Pancreas (tissue), 10 donors: ENCODE measurements at places on chromosomes 3 and 15. TPM values are rescaled to one million over a fixed set of nuclear protein-coding genes. Genes with fewer than 3 reads are reported as not detected.

SPINK8 gene
- not detected for total RNA-seq

THRB gene
- total RNA-seq = 12.4 TPM

MRPL3 gene
- total RNA-seq = 35.8 TPM

GALK2 gene
- 25.1 TPM for total RNA-seq

CLDN16 gene
- 0.19 TPM for total RNA-seq

PXK gene
- total RNA-seq = 7.7 TPM

C3orf20 gene
- 0.06 TPM for total RNA-seq

CASR gene
- total RNA-seq = 11.9 TPM

FBXW12 gene
- total RNA-seq = 3.3 TPM

SUMF1 gene
- 10.3 TPM for total RNA-seq

DNA sequence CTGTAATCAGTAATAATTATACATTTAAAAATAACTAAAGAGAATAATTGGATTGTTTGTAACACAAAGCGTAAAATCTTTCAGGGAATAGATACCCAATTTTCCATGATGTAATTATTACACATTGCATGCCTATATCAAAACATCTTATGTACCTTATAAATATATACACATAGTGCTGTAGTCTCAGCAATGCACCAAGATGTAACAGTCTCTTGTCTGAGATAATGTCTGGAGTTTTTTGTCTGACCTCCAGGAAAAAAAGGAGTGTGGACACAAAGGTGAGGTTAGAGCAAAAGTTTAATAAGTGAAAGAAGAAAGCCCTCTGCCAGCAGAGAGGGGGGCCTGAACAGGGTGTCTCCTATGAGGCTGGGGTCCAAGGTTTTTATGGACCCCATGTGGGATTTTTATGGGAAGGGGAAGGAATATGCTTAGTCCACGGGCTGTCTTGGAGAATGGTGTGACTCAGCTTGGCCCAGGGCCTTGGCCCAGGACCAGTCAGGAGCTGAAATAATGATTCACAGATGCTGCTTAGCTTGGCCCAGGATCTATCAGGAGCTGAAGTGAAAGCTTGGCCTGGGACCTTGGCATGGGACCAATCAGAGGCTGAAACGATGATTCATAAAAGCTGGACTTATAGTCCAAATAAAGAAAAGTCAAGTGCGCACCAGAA is 545.0 kb downstream of the ZPLD1 start:
- no peaks in the 10 kb centered on the region for H3K36me3 ChIP-seq
- DNase-seq = peak; percentile 72
- peaks cover 6% of the 10 kb centered on the region for H3K4me1 ChIP-seq
- no peak overlapping the region for H3K4me3 ChIP-seq
- no peak overlapping the region for H3K27ac ChIP-seq
- H3K27me3 ChIP-seq = no peaks in the 10 kb centered on the region

DNA sequence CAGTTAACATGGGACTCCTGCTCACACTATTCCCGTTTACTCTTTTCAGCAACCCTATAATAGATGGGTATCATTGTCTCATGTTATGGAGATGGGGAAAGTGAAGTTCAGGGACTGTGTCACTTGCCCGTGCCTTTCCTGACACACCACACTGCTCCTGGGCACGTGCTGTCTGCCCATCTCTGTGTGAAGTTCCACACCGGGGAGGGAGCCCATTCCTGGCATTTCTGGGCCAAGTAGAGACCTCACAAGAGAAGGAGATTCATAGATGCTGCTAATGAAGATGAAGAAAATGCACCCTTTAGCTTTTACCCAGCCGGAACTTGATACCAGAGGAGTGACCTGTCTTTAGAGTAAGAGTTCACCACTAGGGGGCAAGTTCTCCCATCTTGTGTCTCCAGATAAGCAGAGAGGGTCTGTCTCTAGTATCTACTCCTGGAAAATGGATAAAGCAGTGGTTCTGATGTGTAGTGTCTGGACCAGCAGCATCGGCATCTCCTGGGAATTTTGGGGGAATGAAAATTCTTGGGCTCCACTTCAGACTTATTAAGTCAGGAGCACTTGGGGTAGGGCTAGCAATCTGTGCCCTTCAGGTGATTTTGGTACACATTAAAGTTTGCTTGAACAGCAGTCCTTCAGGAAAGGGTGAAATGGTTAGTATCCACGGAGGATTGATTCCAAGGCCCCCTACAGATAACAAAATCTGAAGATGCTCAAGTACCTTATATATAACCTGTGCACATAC is 2.0 kb upstream of the TOPBP1 start:
- no peaks in the 10 kb centered on the region for H3K27me3 ChIP-seq
- DNase-seq = peak; percentile 22
- no peaks in the 10 kb centered on the region for H3K36me3 ChIP-seq
- no peak overlapping the region for H3K27ac ChIP-seq
- no peaks in the 10 kb centered on the region for H3K4me1 ChIP-seq

- no peaks in the 10 kb centered on the region for H3K36me3 ChIP-seq
- no peaks in the 10 kb centered on the region for H3K27me3 ChIP-seq
- H3K27ac ChIP-seq = no peak overlapping the region
- no peak for DNase-seq
Observed at GRCh38 chr3:94525043-94525442, 462.2 kb downstream of the NSUN3 start.

GRCh38 chr3:128610451-128611070 is 40.1 kb downstream of the RPN1 start:
- H3K27me3 ChIP-seq = no peaks in the 10 kb centered on the region
- no peak for DNase-seq
- H3K4me3 ChIP-seq = no peak overlapping the region
- H3K27ac ChIP-seq = no peak overlapping the region
- H3K4me1 ChIP-seq = no peaks in the 10 kb centered on the region

- H3K4me1 ChIP-seq = no peaks in the 10 kb centered on the region
- H3K27me3 ChIP-seq = no peaks in the 10 kb centered on the region
- H3K4me3 ChIP-seq = no peak overlapping the region
- H3K27ac ChIP-seq = no peak overlapping the region
Observed at GRCh38 chr3:129770604-129771003, 122.9 kb downstream of the TMCC1 start.

- no peaks in the 10 kb centered on the region for H3K36me3 ChIP-seq
- H3K4me1 ChIP-seq = peaks cover 4% of the 10 kb centered on the region
- peak overlapping the region; percentile 13 for H3K27ac ChIP-seq
- no peak overlapping the region for H3K4me3 ChIP-seq
- no peak for DNase-seq
Observed at GRCh38 chr3:153284282-153284938, 122.4 kb downstream of the RAP2B start.

GRCh38 chr3:124694486-124694885 is 35.8 kb upstream of the UMPS start:
- no peak overlapping the region for H3K4me3 ChIP-seq
- H3K4me1 ChIP-seq = no peaks in the 10 kb centered on the region
- no peak overlapping the region for H3K27ac ChIP-seq
- H3K36me3 ChIP-seq = no peaks in the 10 kb centered on the region
- DNase-seq = no peak
- H3K27me3 ChIP-seq = no peaks in the 10 kb centered on the region

- H3K27ac ChIP-seq = no peak overlapping the region
- no peaks in the 10 kb centered on the region for H3K27me3 ChIP-seq
- no peaks in the 10 kb centered on the region for H3K4me1 ChIP-seq
- no peak for DNase-seq
- H3K4me3 ChIP-seq = no peak overlapping the region
Observed at GRCh38 chr15:93730724-93731123, 500.6 kb upstream of the MCTP2 start.

DNA sequence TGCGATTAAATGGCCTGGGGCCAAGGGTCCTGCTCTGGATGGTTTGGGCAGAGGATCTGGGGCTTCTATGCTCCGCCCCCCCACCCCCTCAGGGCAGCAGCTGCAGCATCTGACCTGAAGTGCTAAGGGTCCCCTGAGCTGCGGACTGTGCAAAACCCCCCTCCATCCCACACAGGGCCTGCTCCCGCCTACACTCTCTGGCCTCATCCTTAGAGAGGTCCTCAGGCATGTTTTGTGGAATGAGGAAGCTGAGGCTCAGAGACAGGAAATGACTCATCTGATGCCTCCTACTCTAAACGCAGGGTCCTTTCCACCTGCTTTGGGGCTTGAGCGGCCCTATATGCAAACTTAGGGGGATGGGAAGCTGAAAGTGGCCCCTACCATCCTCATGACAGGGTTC is 59.5 kb upstream of the CTSH start:
- H3K4me3 ChIP-seq = no peak overlapping the region
- H3K4me1 ChIP-seq = no peaks in the 10 kb centered on the region
- no peak overlapping the region for H3K27ac ChIP-seq
- H3K27me3 ChIP-seq = no peaks in the 10 kb centered on the region

DNA sequence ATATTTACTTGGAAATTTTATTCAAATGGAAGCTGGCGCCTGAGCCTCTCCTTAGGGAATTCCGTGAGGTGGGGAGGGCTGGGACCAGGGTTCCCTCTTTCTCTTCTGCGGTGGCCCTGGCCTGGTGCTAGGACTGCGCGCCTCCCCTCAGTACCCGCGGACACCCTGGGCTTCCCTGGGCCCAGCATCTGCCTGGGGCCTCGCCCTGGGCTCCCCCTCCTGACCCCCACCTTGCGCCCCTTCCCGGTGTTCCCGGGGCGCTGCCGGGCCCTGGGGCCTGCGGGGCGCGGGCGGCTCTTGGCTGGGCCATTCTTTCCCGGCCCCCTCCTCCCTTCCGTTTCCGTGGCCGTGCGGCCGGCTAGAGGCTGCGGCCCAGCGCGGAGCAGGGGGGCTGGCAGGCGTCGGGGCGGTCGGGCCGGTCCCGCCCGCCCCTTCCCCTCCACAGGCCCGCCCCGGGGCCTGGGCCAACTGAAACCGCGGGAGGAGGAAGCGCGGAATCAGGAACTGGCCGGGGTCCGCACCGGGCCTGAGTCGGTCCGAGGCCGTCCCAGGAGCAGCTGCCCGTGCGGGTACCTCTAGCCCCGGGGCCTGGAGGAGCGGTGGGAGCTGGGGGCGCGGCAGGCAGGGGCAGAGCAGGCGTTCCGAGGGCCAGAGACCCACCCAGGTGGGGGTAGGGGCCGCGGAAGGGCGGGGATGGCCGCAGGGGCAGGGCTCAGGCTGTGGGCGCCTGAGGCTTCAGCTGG is at the start of gene FES:
Gene FES, plus strand, starts transcription at position 529 of the 743 bp plus-strand sequence. CDS start 542 bp downstream, outside the sequence.
- no peaks in the 10 kb centered on the region for H3K4me1 ChIP-seq
- DNase-seq = peak; percentile 71
- H3K4me3 ChIP-seq = peak within 1 kb of the TSS; percentile 35
- peaks cover 27% of the 10 kb centered on the region for H3K36me3 ChIP-seq

DNA sequence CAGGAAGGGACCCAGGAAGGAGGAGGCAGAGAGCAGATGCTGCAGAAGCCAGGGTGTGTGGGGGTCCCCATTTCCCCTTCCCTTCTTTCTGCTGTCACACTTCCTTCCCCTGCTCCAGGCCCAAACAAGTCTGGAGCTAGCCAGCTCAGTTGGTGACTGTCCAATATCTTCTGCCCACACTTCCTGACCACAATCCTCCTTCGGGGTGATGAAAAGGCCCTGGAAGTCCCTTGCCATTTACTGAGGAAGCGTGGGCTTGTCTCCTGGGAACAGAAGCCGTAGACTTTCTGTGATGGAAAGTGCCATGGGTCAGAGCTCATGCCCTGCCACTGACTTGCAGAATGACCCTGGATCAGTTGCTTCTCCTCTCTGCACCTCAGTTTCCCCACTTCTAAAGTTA is 39.0 kb downstream of the ANAPC13 start:
- no peaks in the 10 kb centered on the region for H3K27me3 ChIP-seq
- H3K27ac ChIP-seq = no peak overlapping the region
- no peaks in the 10 kb centered on the region for H3K36me3 ChIP-seq
- no peak for DNase-seq

- no peaks in the 10 kb centered on the region for H3K36me3 ChIP-seq
- no peaks in the 10 kb centered on the region for H3K27me3 ChIP-seq
- no peak for DNase-seq
- H3K4me1 ChIP-seq = no peaks in the 10 kb centered on the region
- no peak overlapping the region for H3K4me3 ChIP-seq
Observed at GRCh38 chr3:163812006-163812405, 1266.3 kb downstream of the SI start.

DNA sequence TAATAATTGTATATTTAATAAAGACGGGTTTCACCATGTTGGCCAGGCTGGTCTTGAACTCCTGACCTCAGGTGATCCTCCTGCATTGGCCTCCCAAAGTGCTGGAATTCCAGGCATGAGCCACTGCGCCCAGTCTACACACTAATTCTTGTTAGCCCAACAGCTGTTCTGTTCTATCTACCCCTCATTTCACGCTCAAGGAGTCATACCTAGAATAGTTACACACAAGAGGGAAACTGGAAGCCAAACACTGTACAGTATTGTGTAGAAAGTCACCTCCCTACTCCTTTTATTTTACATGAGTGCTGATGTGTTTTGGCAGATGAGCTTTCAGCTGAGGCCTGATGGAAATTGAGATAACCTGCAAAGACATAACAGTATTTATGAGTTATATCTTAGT is 13.4 kb upstream of the CTDSPL2 start:
- H3K4me1 ChIP-seq = no peaks in the 10 kb centered on the region
- no peaks in the 10 kb centered on the region for H3K27me3 ChIP-seq
- H3K27ac ChIP-seq = no peak overlapping the region
- no peaks in the 10 kb centered on the region for H3K36me3 ChIP-seq
- no peak overlapping the region for H3K4me3 ChIP-seq
- DNase-seq = no peak

DNA sequence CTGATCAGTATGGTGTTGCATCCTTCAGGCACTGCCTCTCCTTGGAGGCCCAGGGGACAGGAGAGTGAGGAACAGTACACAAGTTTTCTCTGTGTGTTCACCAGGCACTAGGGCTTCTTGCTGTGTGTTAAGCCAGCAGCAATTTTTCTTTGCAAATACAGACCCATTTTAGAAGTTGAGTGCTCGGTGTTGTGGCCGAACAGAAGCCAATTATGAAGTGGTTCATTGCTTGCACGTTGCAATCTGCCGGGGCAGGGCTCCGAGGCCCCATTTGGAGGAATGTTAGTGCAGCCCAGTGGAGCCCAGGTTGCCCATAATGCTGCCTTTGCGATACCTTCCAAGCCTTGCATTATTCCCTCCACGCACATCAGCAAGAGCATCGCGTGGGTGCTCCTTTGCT is 51.0 kb downstream of the EPHB1 start:
- H3K27me3 ChIP-seq = no peaks in the 10 kb centered on the region
- no peaks in the 10 kb centered on the region for H3K36me3 ChIP-seq
- no peak for DNase-seq
- H3K4me1 ChIP-seq = no peaks in the 10 kb centered on the region
- H3K4me3 ChIP-seq = no peak overlapping the region
- no peak overlapping the region for H3K27ac ChIP-seq

DNA sequence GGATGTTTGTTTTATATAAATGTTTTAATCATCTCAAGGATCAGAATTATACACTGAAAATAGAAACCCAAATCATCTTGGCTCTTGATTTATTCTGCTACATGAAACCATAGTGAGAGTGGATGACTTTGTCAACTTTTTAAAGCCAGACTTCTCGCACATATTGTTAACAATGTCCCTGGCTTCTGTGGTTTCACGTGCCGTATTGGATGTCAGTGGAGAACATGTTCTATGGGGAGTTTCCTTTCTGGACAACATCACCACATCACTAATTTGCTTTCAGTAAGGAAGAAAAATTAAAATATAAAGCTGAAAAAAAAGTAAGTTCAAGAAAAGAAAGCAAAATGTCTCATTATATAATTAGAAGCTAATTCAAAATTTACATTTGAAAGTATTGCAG is 297.1 kb upstream of the MME start:
- H3K4me1 ChIP-seq = no peaks in the 10 kb centered on the region
- H3K36me3 ChIP-seq = no peaks in the 10 kb centered on the region
- no peak for DNase-seq
- no peaks in the 10 kb centered on the region for H3K27me3 ChIP-seq
